ENCODE measurements at places on chromosomes 11 and 22. TPM values are rescaled to one million over a fixed set of nuclear protein-coding genes. Genes with fewer than 3 reads are reported as not detected.

Gene PRCP
- 37.2 TPM for total RNA-seq

Gene CENPM
- 0.59 TPM for total RNA-seq

Gene DENND5A
- total RNA-seq = 96.1 TPM

Gene MAP4K2
- 7.7 TPM for total RNA-seq

Gene TNNI2
- total RNA-seq = not detected

Gene MED15
- 36.3 TPM for total RNA-seq

Gene FAM111B
- 1.0 TPM for total RNA-seq

Gene EIF3L
- total RNA-seq = 326 TPM

Gene FGF4
- total RNA-seq = not detected

Gene UPK3A
- 0.65 TPM for total RNA-seq

Gene GNAZ
- total RNA-seq = 3.1 TPM

Gene SMC1B
- total RNA-seq = not detected

Gene OR5A1
- not detected for total RNA-seq

Gene CSNK2A3
- total RNA-seq = 1.2 TPM

Gene SCGB1D2
- 3.7 TPM for total RNA-seq

Gene SOX10
- total RNA-seq = 1.2 TPM

Gene RAG2
- not detected for total RNA-seq

Gene VPREB1
- not detected for total RNA-seq

Gene SPA17
- 2.7 TPM for total RNA-seq

Gene KRTAP5-7
- not detected for total RNA-seq

Measured in Right ventricle myocardium superior (tissue), 1 donor.